ENCODE measurements at places on chromosomes 6 and 20.

DNA sequence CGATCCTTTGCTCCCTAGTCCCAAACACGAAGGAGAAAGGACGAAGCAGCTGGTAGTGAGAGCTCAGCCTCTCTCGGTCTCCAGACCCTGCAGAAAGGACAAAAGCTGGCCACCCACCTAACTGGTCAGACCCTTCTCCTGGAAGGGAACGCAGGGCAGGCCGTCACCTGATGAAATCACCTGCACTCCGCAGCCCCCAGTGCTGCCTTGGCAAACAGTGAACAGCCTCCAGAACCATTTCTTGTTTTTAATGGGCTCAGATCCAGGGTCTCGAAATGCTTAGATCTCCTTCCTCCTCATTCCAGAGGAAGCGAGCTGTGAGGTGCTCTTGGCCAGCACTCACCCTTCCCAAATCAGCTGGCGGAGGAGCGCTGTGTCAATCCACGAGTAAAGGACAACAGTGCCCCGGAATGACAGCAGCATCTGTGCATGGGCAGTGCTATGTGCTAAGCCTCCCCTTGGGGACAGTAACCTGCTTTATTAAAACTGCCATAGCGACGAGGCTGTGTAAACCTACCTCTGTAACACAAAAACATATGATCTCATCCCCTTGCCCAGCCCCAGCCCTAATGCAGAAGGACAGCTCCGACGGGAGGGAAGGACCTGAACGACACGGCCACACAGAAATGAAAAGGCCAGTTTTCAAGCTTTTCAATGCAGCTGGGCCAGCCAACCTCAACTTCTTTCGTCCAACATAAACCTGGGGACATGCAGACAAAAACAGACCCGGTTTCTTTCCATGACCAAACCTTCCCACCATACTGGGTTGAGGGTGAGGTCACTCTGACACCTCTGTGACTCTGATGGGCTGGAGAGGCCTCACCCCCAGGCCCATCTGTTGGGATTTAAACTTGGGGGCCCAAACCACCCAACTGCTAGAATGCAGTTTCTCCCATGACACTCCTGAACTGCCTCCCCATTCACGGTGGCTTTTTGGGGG lies 43.3 kb downstream of the SULF2 start:
- DNase-seq, result no peak

DNA sequence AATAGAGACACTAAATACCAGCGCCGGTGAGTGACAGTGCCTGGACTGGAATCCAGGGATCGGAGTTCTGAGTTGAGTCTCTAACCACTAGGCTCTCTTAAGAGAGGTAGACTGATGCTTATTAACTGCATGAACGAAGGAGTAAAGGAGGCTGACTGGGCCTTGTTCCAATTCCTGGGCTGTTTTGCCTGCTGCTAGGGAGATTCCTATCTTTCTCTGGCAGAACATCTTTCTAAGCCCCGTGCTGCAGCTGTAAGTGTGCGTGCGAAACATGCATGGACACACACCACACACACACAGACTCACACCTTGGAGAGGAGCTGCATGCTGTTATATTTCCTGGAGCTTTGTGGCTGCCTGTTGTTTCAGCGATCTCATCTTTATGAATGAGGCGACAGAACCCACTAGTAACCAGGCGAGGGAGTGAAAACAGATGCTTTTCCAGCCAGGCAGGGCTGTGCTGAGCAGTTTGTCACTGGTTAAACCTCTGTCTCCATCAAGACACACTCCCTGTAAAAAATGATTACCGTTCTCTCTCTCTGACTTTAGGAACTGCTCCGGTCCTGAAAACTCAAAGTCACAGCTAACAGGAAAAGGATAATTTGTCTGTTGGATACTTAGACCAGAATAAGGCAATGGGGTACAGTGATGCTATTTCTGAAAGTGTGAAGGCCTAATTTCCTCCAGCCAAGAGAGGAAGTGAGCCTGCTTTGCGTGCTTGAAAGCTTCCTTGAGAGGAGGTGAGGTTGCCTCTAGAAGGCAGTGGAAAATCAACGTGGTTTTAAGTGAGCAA lies 157.4 kb upstream of the ZNF217 start:
- DNase-seq, result peak; percentile 63

- no peak for DNase-seq
These were observed 70.4 kb downstream of the ABHD12 start for GRCh38 chr20:25320035-25320800.

- no peak for DNase-seq
These were observed 27.8 kb upstream of the SMIM28 start for GRCh38 chr6:138349891-138350290.

DNA sequence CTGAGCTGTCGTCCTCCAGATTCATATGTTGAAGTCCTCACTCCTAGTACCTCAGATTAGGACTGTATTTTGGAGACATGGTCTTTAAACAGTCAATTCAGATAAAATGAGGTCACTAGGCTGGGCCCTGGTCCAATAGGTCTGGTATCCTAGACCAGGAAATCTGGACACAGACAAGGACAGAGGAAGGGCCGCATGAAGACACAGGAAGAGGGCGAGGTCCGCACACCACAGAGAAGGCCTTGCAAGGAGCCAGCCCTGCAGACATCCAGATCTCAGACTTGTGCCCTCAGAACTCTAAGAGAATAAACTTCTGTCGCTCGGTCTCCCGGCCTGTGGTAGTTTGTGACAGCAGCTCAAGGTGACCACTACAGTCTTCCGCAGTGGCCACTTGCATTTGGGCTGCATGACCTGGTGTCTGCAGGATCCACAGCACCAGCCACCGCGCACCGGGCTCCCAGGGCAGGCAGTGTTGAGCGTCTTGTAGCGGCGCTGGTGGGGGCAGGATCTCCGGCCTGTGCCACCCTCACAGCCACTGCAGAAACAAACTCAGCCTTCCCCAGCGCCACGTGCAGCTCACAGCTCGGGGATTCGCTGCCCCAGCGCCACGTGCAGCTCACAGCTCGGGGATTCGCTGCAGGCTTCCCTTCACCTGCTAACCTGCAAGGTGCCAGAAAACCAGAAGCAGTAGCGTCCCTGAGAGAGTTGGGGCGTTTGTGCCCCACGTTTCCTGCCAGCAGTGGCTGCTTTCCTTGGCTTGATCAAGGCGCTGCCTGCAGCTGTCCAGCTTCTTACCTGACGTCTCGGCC lies 6.0 kb upstream of the RBM38 start:
- DNase-seq, result peak; percentile 13

Measured in activated T-cell treated with anti-CD3 and anti-CD28 coated beads, Interleukin-2, amount 50 U/mL, for 48 hours (primary cell).